NCI-H1417 treated with DMSO at 0.1 percent for 48 hours (cell line): ENCODE measurements at places on chromosomes 12 and 14.

GRCh38 chr14:93903342-93904184 lies 23.6 kb upstream of the FAM181A start:
- no peak for DNase-seq

DNA sequence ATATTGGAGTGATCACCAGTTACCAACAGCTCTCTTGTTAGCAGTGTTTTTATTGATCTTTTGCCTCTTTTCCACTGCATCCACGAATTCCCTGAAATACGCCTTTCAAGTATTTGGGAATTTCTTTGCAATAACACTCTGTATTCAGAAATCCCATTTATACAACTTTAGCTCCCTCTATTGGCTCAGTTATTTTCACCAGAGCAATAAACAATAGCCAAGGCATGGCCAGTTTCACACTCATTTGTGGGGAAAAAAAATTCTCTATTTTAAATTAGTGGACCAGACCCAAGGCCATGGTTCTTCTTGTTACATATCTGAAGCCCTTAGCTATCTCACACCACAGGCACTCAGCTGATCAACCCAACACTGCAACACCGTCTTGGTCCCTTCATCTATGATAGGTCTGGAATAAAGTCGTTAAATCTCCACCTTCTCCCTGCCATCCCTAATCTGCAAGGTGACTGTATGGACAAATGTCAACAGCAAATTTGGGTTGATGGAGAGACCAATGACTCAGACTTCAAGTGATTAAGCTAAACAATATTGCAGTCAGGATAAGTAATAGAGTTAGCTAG lies 92.4 kb upstream of the TMEM260 start:
- DNase-seq = no peak

DNA sequence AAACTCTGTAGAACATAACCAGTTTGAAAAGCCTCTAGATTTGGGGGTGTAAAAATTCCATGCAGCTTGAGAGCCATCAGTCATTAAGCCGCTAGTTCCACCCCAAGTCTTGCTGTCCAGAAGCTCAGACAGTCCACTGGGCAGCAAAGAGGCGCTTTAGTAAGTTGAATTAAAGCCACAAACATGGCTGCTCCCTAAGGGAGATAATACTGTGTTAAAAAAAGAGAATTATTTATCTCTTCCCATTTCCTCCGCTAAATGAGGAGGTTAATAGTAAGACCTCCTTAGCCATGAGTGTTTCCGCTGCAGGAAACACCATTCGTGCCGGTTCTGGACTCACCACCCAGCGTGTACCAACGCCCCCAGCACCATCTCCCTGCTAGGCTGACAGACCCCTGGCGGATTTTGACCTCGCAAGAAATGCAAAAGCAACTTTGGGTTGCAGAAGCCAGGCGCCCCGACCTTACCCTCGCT lies 536 bp downstream of the TM7SF3 start:
- no peak for DNase-seq

GRCh38 chr12:31227401-31227981 lies 98.5 kb downstream of the SINHCAF start:
- DNase-seq = no peak

DNA sequence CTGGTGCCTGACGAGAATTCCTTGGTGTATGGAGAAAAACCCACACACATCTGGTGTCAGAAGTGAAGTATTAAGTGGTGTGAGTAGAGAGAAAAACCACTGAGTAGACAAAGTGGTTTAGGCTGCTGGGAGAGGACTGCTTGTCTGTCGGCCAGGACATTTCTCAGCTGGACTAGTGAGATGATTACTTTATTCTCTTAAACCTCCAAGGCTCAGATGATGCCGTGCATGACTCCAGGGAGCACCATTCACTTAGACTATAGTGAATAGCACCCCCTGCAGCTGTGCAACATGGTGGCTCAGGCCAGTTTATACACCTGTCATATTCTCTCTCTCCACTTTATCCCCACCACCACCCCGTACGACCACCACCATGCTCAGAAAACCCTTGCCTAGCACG lies 28.5 kb upstream of the NFYB start:
- DNase-seq = no peak

GRCh38 chr14:30521899-30522736 lies 36.8 kb upstream of the G2E3 start:
- peak; percentile 88 for DNase-seq

DNA sequence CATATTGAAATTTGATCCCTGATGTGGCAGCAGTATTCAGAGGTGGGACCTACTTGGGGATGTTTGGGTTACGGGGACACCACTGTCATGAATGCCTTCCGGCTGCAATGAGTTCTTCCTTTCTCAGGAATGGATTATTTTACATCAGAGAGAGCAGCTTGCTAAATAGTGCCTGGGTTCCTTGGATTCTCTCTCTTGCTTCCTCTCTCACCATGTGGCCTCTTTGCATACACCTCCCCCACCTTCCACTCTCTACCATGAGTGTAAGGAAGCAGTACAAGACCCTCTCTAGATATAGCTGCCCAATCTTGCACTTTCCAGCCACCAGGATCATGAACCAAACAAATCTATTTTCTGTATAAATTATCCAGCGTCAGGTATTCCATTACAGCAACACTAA lies 15.4 kb upstream of the SCAF11 start:
- DNase-seq = no peak

- DNase-seq = no peak
Observed at GRCh38 chr12:76670776-76671175, 93.1 kb upstream of the ZDHHC17 start.

GRCh38 chr14:104323551-104324175 lies 185.3 kb downstream of the KIF26A start:
- no peak for DNase-seq

GRCh38 chr14:106843951-106844483 lies 1317.6 kb downstream of the TMEM121 start:
- DNase-seq = no peak

DNA sequence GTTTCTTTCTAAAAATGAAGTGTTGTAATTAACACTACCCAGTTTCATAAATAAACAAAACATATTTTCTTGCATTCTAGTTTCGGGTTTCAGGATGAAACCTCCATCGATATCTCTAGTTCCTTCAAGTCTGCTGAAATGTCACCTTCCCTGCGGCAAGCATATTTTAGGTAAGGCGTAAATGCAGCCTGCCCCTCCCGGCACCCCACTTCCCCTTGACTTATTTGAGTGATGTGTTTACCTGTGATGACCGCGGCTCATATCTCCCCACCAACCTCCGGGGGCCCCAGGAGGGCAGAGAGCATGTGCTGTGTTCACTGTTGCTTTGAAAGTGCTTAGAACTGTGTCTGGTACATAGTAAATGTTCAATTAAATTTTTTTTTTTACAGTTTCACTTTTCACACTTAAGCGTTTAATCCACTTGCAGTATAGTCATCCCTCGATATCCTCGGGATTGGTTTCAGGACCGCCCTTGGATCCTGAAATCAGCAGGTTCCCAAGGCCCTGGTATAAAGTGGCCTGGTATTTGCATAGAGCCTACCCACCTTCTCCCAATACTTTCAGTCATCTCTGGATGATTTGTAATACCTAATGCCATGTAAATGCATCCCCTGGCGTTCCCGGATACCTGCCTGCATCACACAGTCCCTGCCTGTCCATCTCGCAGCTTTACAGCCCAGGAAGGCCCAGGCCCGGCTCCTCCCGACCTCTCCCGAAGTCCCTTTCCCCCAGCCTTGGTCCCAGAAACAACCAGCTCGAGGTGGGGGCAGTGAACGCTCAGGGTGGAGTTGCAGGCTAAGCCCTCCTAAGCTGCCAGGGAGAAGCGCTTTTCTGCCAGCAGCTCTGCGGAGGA lies 40.2 kb upstream of the FBRSL1 start:
- DNase-seq = no peak

- no peak for DNase-seq
Observed at GRCh38 chr12:23423097-23423687, 526.3 kb downstream of the SOX5 start.

DNA sequence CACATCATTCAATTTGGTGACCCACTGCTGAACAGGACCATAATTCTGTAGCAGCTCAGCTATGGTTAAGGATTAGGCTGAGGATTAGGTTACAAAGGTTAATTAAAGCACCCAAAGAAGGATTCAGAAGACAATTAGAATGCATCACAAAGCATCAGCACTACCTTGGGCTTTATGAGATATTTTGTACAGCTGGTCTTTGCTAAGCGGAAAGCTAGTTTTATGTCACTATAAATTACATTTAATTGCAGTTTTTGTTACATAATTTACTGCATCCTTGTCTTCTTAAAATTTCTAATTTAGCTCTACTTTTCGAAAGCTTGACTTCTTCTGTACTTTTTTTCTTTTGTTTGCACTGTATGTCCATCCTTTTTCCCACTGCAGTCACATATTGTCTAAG lies 711.5 kb downstream of the RPS29 start:
- no peak for DNase-seq
